ENCODE measurements at places on chromosomes 1 and 21.

- peak overlapping the region; percentile 78 for H3K27ac ChIP-seq
- peaks cover 24% of the 10 kb centered on the region for H3K27me3 ChIP-seq
- peak overlapping the region; percentile 76 for H3K4me3 ChIP-seq
- H3K36me3 ChIP-seq, result no peaks in the 10 kb centered on the region
- peaks cover 4% of the 10 kb centered on the region for H3K4me1 ChIP-seq
Measured at GRCh38 chr1:166167572-166167925, 748 bp upstream of the FAM78B start.

GRCh38 chr1:56064705-56065104, 514.7 kb downstream of the PLPP3 start:
- H3K36me3 ChIP-seq, result no peaks in the 10 kb centered on the region
- DNase-seq, result no peak
- no peak overlapping the region for H3K4me3 ChIP-seq
- no peaks in the 10 kb centered on the region for H3K27me3 ChIP-seq
- no peak overlapping the region for H3K27ac ChIP-seq
- H3K4me1 ChIP-seq, result no peaks in the 10 kb centered on the region

DNA sequence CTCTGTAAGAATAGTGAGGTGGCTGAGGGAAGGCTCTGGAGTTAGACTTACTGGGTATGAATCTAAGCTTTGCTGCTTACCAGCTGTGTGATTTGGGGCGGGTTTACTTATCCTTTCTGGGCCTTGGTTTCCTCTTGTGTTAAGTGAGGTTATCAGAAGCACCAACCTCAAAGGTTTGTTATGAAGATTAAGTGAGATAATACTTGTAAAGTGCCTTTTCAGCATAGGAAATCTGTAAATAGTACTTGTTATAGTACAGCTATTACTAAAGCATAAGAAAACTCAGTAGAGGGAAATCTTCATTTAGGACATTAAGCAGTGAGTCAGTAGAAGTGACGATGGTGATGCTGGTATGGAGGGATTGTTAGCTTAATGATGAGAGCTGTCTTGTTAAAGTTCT, 12.1 kb downstream of the HHAT start:
- H3K27ac ChIP-seq, result no peak overlapping the region
- no peak overlapping the region for H3K4me3 ChIP-seq
- peaks cover 4% of the 10 kb centered on the region for H3K4me1 ChIP-seq
- no peaks in the 10 kb centered on the region for H3K27me3 ChIP-seq
- DNase-seq, result no peak
- H3K36me3 ChIP-seq, result no peaks in the 10 kb centered on the region

GRCh38 chr1:243325305-243325890, 69.6 kb downstream of the SDCCAG8 start:
- no peak overlapping the region for H3K27ac ChIP-seq
- no peak overlapping the region for H3K4me3 ChIP-seq
- H3K36me3 ChIP-seq, result no peaks in the 10 kb centered on the region
- no peaks in the 10 kb centered on the region for H3K27me3 ChIP-seq
- peak; percentile 51 for DNase-seq

DNA sequence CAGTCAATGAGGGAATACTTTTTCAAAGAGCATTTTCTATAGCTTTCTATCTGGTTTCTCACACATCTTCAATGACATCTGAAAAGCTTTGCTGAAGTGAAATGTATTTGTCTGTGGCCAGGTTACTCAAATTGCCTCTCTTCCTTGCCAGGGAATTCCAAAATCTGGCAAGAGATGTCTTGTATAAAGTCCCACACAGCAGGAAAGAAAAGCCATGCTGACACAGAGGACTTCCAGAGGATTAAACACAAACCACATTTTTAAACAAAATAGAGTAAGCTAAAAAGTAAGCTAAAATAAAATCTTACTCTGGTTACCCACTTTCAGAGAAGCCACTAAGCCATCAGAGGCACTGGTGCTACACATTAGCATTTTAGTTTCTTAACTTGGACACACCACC, 93.1 kb upstream of the BCAR3 start:
- no peaks in the 10 kb centered on the region for H3K36me3 ChIP-seq
- no peaks in the 10 kb centered on the region for H3K4me1 ChIP-seq
- no peak overlapping the region for H3K27ac ChIP-seq
- no peak for DNase-seq
- no peak overlapping the region for H3K4me3 ChIP-seq

DNA sequence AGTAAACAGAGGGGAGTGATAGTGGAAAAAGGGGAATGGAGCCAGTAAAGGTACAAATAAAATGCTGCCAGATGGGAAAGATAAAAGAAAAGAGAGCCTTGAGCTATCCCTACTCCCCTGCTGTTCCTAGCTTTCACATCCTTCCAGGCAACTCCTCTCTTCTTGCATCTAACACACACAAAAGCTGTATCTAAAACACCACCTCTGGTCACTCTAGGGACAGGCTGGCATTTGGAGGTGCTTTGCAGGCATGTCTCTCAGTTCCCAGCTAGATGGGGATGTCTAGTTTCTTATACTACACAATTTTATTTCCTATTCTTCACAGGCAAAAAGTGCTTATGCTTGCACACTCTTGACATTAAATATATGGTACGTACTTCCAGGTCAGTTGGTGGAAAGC, 185.1 kb upstream of the ST6GALNAC5 start:
- H3K4me3 ChIP-seq, result no peak overlapping the region
- H3K4me1 ChIP-seq, result no peaks in the 10 kb centered on the region
- no peaks in the 10 kb centered on the region for H3K36me3 ChIP-seq

DNA sequence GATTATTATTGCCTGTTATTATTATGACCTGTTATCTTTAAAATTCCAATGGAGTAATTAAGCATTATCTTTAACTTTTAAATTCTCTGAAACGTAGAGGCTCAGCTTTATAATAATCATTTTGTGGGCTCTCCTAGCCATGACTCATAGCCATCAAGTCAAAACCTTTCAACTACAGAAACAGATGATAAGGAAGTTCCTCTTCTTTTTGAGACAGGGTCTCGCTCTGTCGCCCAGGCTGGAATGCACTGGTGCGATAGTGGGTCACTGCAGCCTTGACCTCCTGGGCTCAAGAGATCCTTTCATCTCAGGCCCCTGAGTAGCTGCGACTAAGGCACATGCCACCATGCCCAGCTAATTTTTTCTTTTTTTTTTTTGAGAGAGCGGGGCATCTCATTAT, 43.5 kb downstream of the CHML start:
- peaks cover 10% of the 10 kb centered on the region for H3K4me1 ChIP-seq
- no peak overlapping the region for H3K27ac ChIP-seq
- no peak overlapping the region for H3K4me3 ChIP-seq
- H3K36me3 ChIP-seq, result no peaks in the 10 kb centered on the region

DNA sequence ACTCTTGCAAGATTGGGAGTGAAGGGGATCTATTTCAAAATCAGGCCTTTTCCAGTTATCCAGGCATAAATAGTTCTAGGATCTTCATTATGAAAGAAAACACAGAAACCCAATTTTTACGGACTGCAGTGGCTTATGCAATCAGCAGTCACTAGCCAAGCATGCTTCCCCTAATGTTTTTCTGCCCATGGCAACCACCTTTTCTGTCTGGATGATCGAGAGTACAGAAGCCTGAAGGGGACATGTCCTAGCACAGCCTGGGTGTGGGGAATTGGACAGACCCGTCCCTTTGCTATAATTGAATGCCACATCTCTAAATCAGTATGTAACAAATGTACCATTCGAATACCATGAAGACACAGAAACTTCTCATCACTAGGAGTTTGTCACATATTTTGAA, 29.8 kb upstream of the NCAM2 start:
- no peaks in the 10 kb centered on the region for H3K36me3 ChIP-seq
- no peaks in the 10 kb centered on the region for H3K4me1 ChIP-seq
- no peak for DNase-seq
- no peaks in the 10 kb centered on the region for H3K27me3 ChIP-seq

GRCh38 chr1:26364956-26365355, 7.6 kb downstream of the ZNF683 start:
- peaks cover 4% of the 10 kb centered on the region for H3K4me1 ChIP-seq
- DNase-seq, result no peak
- no peak overlapping the region for H3K27ac ChIP-seq
- no peaks in the 10 kb centered on the region for H3K27me3 ChIP-seq

- no peak overlapping the region for H3K4me3 ChIP-seq
- H3K4me1 ChIP-seq, result peaks cover 49% of the 10 kb centered on the region
- H3K27ac ChIP-seq, result no peak overlapping the region
- no peaks in the 10 kb centered on the region for H3K36me3 ChIP-seq
- H3K27me3 ChIP-seq, result no peaks in the 10 kb centered on the region
Measured at GRCh38 chr1:6174621-6175410, 5.3 kb downstream of the CHD5 start.

- peak; percentile 22 for DNase-seq
- no peaks in the 10 kb centered on the region for H3K36me3 ChIP-seq
- H3K4me3 ChIP-seq, result no peak overlapping the region
- no peak overlapping the region for H3K27ac ChIP-seq
- H3K4me1 ChIP-seq, result no peaks in the 10 kb centered on the region
Measured at GRCh38 chr1:15027515-15027986, 126.0 kb upstream of the TMEM51 start.

GRCh38 chr1:22915816-22916470, 56.7 kb downstream of the LACTBL1 start:
- no peaks in the 10 kb centered on the region for H3K36me3 ChIP-seq
- no peak for DNase-seq
- H3K4me3 ChIP-seq, result no peak overlapping the region
- no peak overlapping the region for H3K27ac ChIP-seq
- no peaks in the 10 kb centered on the region for H3K4me1 ChIP-seq

DNA sequence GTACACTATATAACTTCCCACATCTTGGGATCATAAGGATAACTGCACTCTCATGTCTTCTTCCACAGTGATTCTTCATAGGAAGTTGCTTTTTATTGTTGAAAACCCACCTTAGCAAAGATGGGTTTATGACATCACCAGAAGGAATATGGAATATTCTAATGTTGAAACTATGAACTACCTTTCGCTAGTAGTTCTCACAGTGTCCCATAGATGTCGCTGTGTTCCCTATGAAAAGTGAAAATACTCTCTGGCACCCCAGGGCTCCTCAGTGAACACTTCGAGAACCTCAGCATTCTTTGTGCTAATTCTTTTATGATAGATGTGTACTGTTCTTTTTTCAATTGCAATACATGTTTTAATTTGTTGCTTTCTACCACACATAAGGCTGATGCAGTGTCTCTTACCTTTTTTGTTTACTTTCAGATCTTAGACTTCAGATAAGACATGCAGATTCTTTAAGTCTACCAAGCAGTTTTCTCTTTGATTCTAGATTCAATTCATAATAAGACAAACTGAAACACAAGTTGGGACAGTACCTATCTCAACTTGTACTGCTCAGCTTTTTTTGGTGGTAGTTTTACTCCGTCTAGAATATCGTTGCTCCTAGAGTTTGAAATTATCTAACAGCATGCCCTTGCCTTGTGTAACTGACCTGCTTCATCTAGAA, 90.8 kb downstream of the GTF2B start:
- no peaks in the 10 kb centered on the region for H3K4me1 ChIP-seq
- peak; percentile 15 for DNase-seq
- no peak overlapping the region for H3K4me3 ChIP-seq
- no peak overlapping the region for H3K27ac ChIP-seq
- peaks cover 11% of the 10 kb centered on the region for H3K36me3 ChIP-seq

DNA sequence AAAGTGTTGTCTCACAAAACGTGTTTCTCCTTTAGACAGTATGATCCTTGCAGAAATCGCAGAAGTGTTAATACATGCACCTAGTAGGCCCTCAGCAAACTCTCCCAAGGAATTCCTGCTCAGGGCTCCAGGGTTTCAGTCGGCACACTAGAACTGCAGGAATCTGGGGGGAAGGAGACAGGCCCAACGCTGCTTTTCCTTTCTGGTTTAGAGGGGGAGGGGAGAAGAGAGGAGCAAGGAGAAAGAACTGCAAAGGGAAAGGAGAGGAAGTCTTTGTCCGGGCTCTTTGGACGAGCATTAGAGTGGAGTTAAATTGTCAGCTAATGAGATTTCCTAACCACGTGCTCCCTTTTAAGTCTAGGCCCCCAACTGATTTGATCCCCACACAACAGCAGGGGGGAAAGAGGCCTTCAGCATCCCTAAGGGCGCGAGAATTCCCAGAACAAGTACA, 103.7 kb upstream of the SOD1 start:
- no peak overlapping the region for H3K4me3 ChIP-seq
- no peaks in the 10 kb centered on the region for H3K4me1 ChIP-seq
- no peaks in the 10 kb centered on the region for H3K27me3 ChIP-seq
- no peaks in the 10 kb centered on the region for H3K36me3 ChIP-seq

DNA sequence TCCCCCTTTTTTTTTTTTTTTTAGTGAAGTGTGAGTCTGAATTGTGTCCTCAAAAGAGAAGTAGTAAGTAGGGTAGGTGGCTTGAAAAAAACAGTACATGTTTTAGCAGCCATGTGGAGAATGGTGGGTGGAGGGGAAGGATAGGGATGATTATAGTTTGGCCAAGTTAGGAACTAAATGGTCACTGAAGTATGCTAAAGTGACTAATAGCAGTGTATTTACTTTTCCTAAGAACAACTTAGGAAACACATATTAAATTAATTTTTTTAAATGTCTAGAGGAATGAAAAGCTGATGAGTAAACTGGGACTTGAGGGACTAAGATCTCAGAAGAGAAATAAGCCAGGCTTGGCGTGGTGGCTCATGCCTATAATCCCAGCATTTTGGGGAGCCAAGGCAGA, 55.5 kb downstream of the PLA2G4A start:
- H3K4me3 ChIP-seq, result no peak overlapping the region
- DNase-seq, result no peak
- no peaks in the 10 kb centered on the region for H3K36me3 ChIP-seq
- no peaks in the 10 kb centered on the region for H3K27me3 ChIP-seq

- no peak for DNase-seq
- no peaks in the 10 kb centered on the region for H3K4me1 ChIP-seq
- no peak overlapping the region for H3K4me3 ChIP-seq
- no peaks in the 10 kb centered on the region for H3K36me3 ChIP-seq
Measured at GRCh38 chr21:26652854-26653253, 79.8 kb upstream of the CYYR1 start.

GRCh38 chr1:156495401-156496140, 5.0 kb downstream of the MEF2D start:
- no peak for DNase-seq
- no peaks in the 10 kb centered on the region for H3K27me3 ChIP-seq
- H3K4me3 ChIP-seq, result no peak overlapping the region
- no peak overlapping the region for H3K27ac ChIP-seq
- peaks cover 45% of the 10 kb centered on the region for H3K4me1 ChIP-seq
- peaks cover 8% of the 10 kb centered on the region for H3K36me3 ChIP-seq

- H3K4me1 ChIP-seq, result no peaks in the 10 kb centered on the region
- DNase-seq, result no peak
- no peak overlapping the region for H3K27ac ChIP-seq
- H3K4me3 ChIP-seq, result no peak overlapping the region
- H3K36me3 ChIP-seq, result no peaks in the 10 kb centered on the region
Measured at GRCh38 chr1:22978299-22978698, 5.6 kb upstream of the LACTBL1 start.

GRCh38 chr1:229907884-229908638, 159.0 kb upstream of the GALNT2 start:
- peaks cover 16% of the 10 kb centered on the region for H3K27me3 ChIP-seq
- H3K27ac ChIP-seq, result no peak overlapping the region
- H3K36me3 ChIP-seq, result no peaks in the 10 kb centered on the region
- DNase-seq, result no peak

- no peak within 1 kb of the TSS for H3K4me3 ChIP-seq
- no peak for DNase-seq
- peaks cover 8% of the 10 kb centered on the region for H3K27me3 ChIP-seq
- H3K4me1 ChIP-seq, result no peaks in the 10 kb centered on the region
- H3K36me3 ChIP-seq, result no peaks in the 10 kb centered on the region
Measured at GRCh38 chr1:146021622-146022402, at the start of gene HJV. TSS of gene HJV (minus strand) at chr1:146021735. CDS start at chr1:146020231, 1,504 bp downstream.
